ENCODE measurements at places on chromosomes 2 and 18.

DNA sequence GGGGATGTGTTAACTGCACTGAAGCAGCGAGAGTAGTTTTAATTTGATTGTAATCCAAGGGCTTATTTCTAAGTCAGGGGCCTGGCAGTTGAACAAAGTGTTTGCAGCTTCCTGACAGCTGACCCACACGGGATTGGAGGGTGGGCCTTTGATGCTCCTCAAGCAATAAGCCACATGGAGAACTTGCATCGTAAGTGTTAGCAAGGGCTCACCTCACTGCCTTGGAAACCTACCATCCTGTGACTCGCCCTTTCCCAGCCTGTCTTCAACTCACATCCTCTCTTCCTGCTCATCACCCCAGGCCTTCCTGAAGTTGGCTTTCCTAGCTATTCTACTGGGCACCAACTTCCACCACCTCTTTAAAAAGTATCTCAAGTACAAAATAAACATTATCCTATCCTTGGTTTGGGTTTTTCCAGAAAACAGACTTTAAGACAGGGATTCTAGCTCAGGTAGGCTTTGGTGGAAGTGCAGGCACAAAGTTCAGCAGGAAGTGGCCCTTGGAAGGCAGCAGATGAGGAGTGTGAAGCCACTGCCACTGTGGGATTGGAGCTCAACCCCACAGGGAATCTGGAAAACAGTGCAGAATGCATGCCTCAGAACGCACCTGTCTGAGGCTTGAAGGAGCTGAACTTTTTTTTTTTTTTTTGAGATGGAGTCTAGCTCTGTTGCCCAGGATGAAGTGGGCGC is 31.6 kb downstream of the B3GNT2 start:
- H3K4me3 ChIP-seq, result no peak overlapping the region
- H3K27ac ChIP-seq, result no peak overlapping the region
- H3K4me1 ChIP-seq, result no peaks in the 10 kb centered on the region
- peaks cover 22% of the 10 kb centered on the region for H3K36me3 ChIP-seq
- DNase-seq, result no peak

DNA sequence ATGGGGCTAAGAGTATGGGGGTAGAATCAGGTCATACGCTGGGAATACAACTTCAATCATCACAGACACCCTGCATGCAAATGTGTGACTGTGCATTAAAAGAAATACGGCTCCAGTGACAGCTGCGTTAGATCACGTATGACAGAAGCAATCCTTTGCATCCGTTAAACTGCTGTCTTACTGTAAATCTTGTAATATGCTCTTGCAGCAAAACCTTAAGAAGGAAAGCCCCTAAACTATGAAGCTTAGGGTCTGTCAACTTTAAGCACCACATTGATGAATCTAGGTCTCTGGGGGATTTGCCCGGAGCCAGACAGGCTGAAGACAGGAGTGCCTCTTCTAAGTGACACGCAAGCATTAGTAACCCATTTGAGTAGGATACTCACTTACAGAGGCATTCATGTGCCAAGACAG is 84.7 kb upstream of the EML6 start:
- no peak overlapping the region for H3K4me3 ChIP-seq
- no peak overlapping the region for H3K27ac ChIP-seq
- peaks cover 84% of the 10 kb centered on the region for H3K36me3 ChIP-seq
- DNase-seq, result peak; percentile 89
- H3K4me1 ChIP-seq, result peaks cover 14% of the 10 kb centered on the region

DNA sequence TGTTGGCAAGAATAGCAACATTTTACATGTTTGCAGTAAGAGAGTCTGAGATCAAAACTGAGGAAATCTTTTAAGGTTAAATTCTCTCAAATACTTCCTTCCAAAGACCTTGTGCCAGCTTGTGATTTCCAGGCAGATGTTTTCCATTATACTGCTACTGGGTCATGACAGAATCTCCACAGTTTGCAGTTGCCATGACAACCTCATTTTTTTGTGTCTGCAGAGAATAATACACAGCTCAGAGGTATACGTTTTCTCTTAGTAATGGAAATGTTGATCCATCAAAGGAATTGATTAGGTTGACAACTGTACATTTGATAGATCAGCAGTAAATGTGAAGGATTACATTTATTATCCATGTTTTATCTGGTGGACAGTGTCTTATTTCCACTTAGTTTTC is 29.1 kb upstream of the CSRNP3 start:
- no peaks in the 10 kb centered on the region for H3K4me1 ChIP-seq
- no peak overlapping the region for H3K27ac ChIP-seq
- no peak overlapping the region for H3K4me3 ChIP-seq
- peak; percentile 59 for DNase-seq
- H3K27me3 ChIP-seq, result no peaks in the 10 kb centered on the region

GRCh38 chr2:109489296-109489695 is 124.5 kb downstream of the SEPTIN10 start:
- no peaks in the 10 kb centered on the region for H3K27me3 ChIP-seq
- no peak for DNase-seq
- no peak overlapping the region for H3K4me3 ChIP-seq
- H3K36me3 ChIP-seq, result peaks cover 12% of the 10 kb centered on the region
- H3K4me1 ChIP-seq, result peaks cover 29% of the 10 kb centered on the region

- no peak overlapping the region for H3K27ac ChIP-seq
- H3K27me3 ChIP-seq, result no peaks in the 10 kb centered on the region
- H3K4me3 ChIP-seq, result no peak overlapping the region
- H3K36me3 ChIP-seq, result peaks cover 3% of the 10 kb centered on the region
- DNase-seq, result no peak
Observed at GRCh38 chr2:222964376-222965031, 87.5 kb upstream of the KCNE4 start.

DNA sequence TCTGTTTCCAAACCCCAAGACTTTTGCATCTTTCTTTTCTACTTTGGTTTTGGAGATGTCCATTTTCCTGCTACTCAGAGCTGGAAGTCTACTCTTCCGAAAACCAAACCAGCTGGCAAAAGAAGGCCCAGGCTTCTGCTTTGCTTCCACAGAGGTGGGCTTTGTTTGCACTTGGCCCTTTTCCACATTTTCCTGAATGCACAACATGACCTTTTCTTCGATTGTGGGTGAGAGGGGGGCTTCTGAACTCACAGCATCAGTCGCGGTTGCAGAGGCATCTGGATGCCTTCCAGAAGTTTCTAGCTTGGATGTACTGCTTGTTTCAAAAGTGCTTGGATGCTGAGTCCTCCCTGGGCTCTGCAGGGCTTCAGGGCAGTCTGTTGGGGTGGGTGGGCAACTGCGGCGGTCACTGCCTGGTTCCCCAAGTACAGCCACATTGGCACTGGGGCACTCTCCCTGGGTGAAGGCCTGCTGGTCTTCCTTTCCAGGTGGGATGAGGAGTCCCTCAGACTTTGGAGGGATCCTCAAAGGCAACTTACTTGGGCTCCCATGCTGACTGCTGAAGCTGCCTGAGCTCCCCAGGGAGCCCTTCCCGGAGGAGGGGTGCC is 112.3 kb upstream of the LYPD1 start:
- no peak overlapping the region for H3K27ac ChIP-seq
- no peak for DNase-seq
- H3K4me3 ChIP-seq, result no peak overlapping the region

GRCh38 chr2:43269074-43269572 is 42.7 kb upstream of the ZFP36L2 start:
- no peaks in the 10 kb centered on the region for H3K36me3 ChIP-seq
- H3K27ac ChIP-seq, result peak overlapping the region; percentile 29
- peak; percentile 100 for DNase-seq
- no peak overlapping the region for H3K4me3 ChIP-seq
- peaks cover 27% of the 10 kb centered on the region for H3K4me1 ChIP-seq

DNA sequence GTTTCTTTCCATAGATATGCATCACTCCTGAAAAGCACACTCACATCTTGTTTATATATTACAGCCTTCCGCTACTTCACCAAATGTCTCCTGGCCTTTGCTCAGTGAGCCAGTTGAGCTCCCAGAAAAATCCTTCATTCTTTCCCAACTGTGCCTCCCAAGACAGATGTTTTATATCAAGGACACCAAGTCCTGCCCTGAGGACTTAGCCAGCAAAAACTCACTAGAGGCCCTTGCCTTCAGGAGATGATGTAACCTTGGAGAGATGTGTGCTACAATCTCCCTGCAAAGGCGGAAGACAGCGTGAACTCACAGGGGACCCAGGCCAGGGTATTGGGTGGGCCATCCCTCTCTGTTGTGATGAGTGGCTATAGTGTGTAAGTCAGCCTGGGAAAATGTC is 86.1 kb upstream of the CTAGE1 start:
- H3K27me3 ChIP-seq, result no peaks in the 10 kb centered on the region
- peak; percentile 99 for DNase-seq
- H3K4me1 ChIP-seq, result no peaks in the 10 kb centered on the region
- H3K27ac ChIP-seq, result no peak overlapping the region
- H3K4me3 ChIP-seq, result no peak overlapping the region
- H3K36me3 ChIP-seq, result no peaks in the 10 kb centered on the region

GRCh38 chr2:131093696-131094462 is 619 bp upstream of the FAM168B start:
- H3K4me1 ChIP-seq, result peaks cover 3% of the 10 kb centered on the region
- H3K27ac ChIP-seq, result peak overlapping the region; percentile 70
- peak; percentile 81 for DNase-seq
- no peaks in the 10 kb centered on the region for H3K27me3 ChIP-seq

GRCh38 chr2:231306791-231307393 is 88.6 kb upstream of the B3GNT7 start:
- peaks cover 69% of the 10 kb centered on the region for H3K36me3 ChIP-seq
- H3K27ac ChIP-seq, result no peak overlapping the region
- peaks cover 10% of the 10 kb centered on the region for H3K4me1 ChIP-seq
- no peaks in the 10 kb centered on the region for H3K27me3 ChIP-seq
- H3K4me3 ChIP-seq, result no peak overlapping the region
- no peak for DNase-seq

- H3K27me3 ChIP-seq, result no peaks in the 10 kb centered on the region
- H3K27ac ChIP-seq, result no peak overlapping the region
- no peak for DNase-seq
- H3K4me3 ChIP-seq, result no peak overlapping the region
- H3K4me1 ChIP-seq, result peaks cover 3% of the 10 kb centered on the region
Observed at GRCh38 chr2:19542796-19543662, 184.6 kb upstream of the OSR1 start.

GRCh38 chr18:703213-703967 is 9.0 kb downstream of the ENOSF1 start:
- no peaks in the 10 kb centered on the region for H3K27me3 ChIP-seq
- H3K4me1 ChIP-seq, result peaks cover 18% of the 10 kb centered on the region
- H3K4me3 ChIP-seq, result no peak overlapping the region
- DNase-seq, result peak; percentile 95

GRCh38 chr18:24819141-24819890 is 358.9 kb downstream of the HRH4 start:
- peaks cover 14% of the 10 kb centered on the region for H3K27me3 ChIP-seq
- H3K4me1 ChIP-seq, result no peaks in the 10 kb centered on the region
- H3K4me3 ChIP-seq, result no peak overlapping the region

- no peak overlapping the region for H3K4me3 ChIP-seq
- peak overlapping the region; percentile 13 for H3K27ac ChIP-seq
- no peaks in the 10 kb centered on the region for H3K27me3 ChIP-seq
- no peak for DNase-seq
Observed at GRCh38 chr2:144470816-144471215, 49.1 kb downstream of the ZEB2 start.

DNA sequence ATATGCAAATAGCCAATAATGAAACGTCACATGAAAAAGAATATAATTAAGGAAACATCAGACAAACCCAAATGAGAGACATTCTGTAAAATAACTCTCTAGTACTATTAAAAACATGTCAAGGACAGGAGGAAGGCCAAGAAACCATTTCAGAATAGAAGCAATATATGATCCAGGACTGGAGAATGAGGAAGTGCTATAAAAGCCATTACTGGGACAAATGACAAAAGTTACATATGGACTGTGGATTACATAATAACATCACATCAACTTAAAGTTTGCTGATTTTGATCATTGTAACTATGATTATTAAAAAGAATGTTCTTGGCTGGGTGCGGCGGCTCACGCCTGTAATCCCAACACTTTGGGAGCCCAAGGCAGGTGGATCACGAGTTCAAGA is 81.3 kb downstream of the CRACDL start:
- no peak overlapping the region for H3K27ac ChIP-seq
- DNase-seq, result no peak
- H3K4me1 ChIP-seq, result no peaks in the 10 kb centered on the region
- no peak overlapping the region for H3K4me3 ChIP-seq

DNA sequence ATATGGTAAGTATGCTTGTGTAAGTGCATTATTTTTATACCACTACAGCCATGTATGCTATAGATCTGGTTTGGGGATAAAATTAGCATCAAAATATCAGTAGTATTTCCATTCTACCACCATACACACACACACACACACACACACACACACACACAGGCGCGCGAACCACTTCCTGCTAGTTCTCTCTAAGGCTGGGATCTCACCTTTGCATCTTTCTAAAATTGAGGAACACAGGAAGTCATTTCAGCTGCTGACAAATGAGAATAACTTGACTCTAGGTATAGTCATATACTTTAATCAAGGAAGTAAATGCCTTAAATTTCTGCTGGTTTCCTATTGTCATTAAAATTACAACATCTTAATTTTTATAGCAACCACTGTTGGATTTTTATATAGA is 72.5 kb downstream of the RBM43 start:
- H3K36me3 ChIP-seq, result no peaks in the 10 kb centered on the region
- no peaks in the 10 kb centered on the region for H3K4me1 ChIP-seq
- DNase-seq, result no peak
- H3K4me3 ChIP-seq, result no peak overlapping the region
- no peaks in the 10 kb centered on the region for H3K27me3 ChIP-seq
- no peak overlapping the region for H3K27ac ChIP-seq

- no peak for DNase-seq
- peaks cover 5% of the 10 kb centered on the region for H3K27me3 ChIP-seq
- no peak overlapping the region for H3K27ac ChIP-seq
- H3K4me3 ChIP-seq, result no peak overlapping the region
Observed at GRCh38 chr2:234330902-234331301, 166.0 kb downstream of the ARL4C start.

DNA sequence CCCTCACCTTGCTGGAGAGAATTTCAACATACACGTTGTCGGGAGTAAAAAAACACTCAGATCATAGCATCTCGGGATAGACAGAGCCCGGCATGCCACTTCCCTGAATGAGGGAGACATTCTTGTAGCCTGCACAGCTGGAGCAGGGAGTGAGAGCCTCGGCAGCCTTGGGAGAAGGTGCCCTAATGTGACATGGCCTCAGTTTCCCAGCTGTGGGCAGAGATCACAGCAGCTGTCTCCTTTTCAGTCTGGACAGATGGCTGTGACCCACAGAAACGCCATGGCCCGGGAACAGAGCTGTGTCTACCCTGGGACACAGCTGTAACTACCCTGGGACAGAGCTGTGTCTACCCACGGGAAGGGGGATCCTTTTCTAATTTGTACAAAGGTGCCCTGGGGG is 55.9 kb downstream of the HS1BP3 start:
- peak overlapping the region; percentile 65 for H3K27ac ChIP-seq
- H3K4me3 ChIP-seq, result no peak overlapping the region
- no peaks in the 10 kb centered on the region for H3K27me3 ChIP-seq
- DNase-seq, result no peak

DNA sequence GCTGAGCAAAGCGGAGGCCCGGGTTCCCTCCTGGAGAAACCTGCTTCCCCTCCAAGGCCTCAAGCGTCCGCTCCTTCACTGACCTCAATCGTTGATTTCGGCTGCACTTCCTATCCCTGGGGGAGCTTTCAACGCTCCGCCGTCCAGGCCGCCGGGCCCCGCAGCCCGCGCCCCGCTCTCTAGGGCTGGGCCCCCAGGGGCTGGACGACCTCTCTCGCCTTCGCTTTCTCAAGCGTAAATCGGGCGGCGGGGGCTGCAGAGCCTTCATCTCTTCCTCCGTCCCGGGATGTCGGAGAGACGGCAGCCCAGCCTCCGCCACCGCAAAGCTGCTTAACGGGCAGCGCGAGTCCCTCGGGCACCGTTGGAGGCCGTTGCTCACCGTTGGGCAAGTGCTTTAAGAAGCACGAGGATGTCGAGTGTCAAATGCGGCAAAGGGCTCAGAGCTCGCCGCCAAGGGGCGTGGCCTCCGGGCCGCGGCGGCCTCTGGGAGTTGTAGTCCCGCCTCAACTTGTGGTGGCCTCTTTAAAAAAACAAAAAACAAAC is 8.5 kb downstream of the HES6 start:
- H3K4me1 ChIP-seq, result peaks cover 16% of the 10 kb centered on the region
- DNase-seq, result peak; percentile 81
- peak overlapping the region; percentile 53 for H3K4me3 ChIP-seq
- H3K27me3 ChIP-seq, result peaks cover 32% of the 10 kb centered on the region

Data from mesenchymal stem cell (in vitro differentiated cells and primary cell).